ENCODE measurements at places on chromosomes 1 and 21.

DNA sequence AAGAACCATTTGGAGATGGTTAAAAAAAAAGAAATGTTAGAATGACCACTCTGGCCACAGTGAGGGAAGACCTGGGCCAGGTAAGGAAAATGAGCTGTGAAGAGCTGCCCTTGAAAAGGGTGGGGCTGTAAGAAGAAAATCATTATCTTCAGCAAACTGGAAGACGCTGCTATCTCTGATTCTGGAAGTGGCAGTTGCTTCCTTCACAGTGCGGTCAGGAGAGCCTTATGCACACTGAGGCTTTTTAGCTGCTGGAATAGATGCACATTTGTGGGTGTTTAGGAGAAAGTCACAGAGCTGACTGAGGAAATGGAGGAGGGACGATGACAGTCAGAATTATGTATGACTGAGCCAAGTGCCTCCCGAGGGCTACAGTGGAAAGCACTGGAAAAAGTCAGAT, 91.6 kb downstream of the TBX19 start:
- no peak for DNase-seq

DNA sequence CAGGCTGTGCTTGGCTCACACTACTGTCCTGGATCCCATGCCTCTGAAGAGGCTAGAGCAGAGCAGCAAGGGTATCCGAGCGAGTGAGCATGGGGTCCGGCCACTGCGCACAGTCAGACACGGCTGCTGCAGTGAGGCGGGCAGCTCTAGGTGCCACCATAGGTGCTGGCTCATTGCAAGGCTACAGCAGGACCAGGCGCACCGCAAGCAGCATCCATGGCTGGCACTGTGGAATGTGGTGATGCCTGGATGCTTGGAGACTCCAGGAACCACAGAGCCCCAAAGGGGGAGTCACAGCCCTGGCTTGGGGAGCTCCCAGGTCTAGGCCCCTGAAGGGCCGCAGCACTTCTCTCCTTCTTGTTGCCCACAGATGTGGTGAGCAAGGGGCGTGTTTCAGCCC, 47.2 kb downstream of the ATP6V1G3 start:
- no peak for DNase-seq

DNA sequence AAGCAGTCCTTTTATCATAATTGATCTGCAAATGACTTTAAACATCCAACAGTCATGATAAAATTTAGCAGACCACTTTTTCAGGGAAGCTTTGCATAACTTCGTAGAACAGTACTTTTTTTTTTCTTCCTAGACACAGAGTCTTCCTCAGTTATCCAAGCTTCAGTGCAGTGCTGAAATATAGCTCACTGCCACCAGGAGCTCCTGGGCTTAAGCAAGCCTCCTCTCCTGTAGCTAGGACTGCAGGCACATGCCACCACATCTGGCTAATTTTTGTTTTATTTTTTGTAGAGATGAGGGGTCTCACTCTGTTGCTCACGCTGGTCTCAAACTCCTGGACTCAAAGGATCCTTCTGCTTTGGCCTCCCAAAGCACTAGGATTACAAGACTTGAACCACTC, 3.8 kb downstream of the F13B start:
- no peak for DNase-seq

- DNase-seq = no peak
Measured at GRCh38 chr1:22618056-22618455, 18.4 kb upstream of the C1QA start.

GRCh38 chr1:188371295-188371806, 1542.6 kb downstream of the PLA2G4A start:
- no peak for DNase-seq

DNA sequence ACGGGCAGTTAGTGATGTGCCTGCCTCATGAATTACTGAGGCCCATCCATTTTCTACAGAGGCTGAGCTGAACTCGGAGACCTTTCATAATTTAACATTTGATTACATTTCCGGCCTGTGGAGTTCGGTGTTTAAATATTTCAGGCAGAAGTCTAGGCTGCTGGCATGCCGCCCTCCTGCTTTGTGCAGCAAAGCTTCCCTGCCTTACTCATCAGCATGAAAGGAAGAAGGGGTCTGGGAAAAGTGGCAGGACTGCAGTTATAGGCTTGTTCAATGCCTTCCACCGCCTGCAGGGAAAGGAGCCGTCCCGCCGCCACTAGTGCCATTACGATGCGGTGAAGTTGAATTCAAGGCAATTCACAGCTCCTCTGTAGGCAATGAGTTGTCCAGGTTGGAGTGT, 527.9 kb downstream of the NPHP4 start:
- DNase-seq = no peak

DNA sequence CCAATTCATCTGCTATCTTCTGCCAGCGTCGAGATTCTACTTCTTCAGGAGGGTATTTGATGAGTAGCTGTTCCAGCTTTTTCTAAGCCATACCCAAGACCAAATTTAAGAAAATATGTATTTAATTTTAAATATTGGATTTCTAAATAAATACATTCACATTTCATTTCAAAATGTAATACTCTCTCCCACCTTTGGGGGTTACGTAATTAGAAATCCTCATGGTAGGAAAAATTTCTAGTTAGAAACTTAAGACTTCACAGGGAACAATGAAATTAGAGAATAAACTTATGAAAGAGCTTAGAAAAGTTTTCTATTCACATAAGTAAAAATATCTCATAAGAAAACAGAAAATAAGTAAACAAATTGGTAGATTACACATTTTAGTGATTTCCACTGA, 102.9 kb downstream of the ZZZ3 start:
- no peak for DNase-seq

- no peak for DNase-seq
Measured at GRCh38 chr1:25952841-25953401, 44.9 kb downstream of the PAFAH2 start.

GRCh38 chr1:1112237-1112985, 3.5 kb downstream of the C1orf159 start:
- no peak for DNase-seq

DNA sequence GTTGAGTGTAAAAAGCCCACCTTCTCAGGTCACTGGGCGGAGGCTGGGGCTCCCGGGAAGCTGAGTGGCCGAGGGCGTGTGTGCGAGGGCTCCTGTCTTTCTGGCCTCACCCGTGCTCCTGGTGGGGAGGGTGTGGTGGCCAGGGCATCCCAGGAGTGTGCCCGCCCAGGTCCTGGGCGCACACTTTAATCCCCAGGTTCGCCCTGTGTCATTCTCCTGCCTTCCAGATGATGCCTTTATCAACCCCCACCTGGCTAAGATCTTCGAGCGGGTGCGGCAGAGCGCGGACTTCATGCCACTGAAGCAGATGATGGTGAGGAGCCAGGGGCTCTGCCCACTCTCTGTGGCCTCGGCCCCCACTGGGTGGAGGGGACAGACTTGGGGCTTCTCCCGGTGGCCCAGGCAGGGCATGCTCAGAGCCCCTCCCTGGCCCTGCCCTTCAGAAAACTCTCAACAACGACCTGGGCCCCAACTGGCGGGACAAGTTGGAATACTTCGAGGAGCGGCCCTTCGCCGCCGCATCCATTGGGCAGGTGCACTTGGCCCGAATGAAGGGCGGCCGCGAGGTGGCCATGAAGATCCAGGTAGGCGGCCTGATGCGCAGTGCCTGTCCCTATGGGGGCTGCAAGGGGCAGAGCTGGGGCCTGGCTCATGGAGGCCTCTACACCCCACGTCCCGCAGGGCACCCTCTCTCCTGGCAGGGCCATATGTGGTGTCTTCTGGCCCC, 42.5 kb downstream of the COQ8A start:
- DNase-seq = no peak

- no peak for DNase-seq
Measured at GRCh38 chr1:206922524-206922923, 783 bp upstream of the FCMR start.

GRCh38 chr1:81345110-81345509, 455.6 kb upstream of the ADGRL2 start:
- DNase-seq = no peak

- DNase-seq = no peak
Measured at GRCh38 chr1:19620786-19621185, 23.3 kb upstream of the NBL1 start.

- no peak for DNase-seq
Measured at GRCh38 chr1:64309431-64309831, 106.0 kb downstream of the UBE2U start.

DNA sequence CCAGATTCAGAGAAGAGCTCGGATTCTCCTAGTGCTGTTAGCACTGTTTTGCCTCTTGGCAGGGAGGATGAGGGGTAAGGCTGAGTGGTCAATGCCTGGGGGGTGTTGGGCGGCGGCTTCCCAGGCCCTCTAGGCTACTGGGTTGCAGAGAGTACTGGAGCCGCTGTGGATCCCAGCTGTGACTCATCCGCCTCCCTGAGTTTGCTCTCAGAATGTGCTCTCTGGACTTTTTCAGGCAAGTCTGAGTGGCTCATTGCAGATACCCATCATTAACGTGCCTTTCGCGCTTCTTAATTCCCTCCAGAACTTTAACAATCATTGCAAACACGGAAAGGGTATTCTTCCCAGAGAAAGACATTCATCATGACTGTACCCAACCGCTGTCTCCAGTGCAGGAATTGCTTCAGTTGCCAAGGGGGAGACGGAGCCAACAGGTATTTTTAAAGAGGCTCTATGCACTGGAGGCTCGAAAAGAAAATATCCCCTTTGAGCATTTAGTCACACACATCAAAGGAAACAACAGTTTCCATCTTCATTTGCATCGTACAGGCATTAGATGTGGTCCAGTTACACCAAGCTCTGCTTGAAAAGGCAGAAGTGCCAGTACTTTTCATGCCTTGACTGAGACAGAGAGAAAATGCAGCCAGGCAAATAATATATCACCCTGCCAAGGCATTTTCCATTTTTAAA, 14.4 kb upstream of the CAMTA1 start:
- DNase-seq = no peak

DNA sequence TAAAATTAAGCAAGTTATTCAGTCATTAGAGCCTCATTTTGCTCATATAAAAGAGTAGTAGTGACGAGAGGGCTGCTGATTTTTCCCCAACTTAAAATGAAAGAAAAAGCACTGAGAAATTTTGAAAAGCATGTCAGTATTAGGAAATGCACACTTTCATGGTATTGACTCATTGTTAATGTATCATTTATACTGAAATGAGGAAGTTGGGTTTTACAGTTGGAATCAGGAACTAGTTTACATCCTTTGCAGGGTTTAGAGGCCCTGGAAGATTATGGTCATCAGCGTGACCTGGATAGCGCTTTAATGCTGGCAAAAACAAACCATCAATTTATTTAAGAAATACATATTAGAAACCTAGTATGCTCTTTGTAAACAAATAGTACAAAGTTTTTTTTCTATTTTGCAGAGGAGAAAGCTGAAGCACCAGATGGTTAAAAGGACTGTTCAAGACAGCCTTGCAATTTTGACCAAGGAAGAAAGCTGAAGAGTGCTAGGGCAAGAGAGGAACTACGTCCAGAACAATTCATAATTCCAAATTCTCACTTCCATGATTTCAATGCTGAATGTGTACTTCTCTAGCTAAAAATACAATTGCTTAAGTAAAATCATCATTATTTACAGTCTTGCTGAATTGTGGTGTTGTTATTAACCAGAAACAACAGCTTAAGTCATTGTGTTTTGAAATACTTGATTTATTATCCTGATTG, 94.8 kb upstream of the SGIP1 start:
- DNase-seq = no peak

DNA sequence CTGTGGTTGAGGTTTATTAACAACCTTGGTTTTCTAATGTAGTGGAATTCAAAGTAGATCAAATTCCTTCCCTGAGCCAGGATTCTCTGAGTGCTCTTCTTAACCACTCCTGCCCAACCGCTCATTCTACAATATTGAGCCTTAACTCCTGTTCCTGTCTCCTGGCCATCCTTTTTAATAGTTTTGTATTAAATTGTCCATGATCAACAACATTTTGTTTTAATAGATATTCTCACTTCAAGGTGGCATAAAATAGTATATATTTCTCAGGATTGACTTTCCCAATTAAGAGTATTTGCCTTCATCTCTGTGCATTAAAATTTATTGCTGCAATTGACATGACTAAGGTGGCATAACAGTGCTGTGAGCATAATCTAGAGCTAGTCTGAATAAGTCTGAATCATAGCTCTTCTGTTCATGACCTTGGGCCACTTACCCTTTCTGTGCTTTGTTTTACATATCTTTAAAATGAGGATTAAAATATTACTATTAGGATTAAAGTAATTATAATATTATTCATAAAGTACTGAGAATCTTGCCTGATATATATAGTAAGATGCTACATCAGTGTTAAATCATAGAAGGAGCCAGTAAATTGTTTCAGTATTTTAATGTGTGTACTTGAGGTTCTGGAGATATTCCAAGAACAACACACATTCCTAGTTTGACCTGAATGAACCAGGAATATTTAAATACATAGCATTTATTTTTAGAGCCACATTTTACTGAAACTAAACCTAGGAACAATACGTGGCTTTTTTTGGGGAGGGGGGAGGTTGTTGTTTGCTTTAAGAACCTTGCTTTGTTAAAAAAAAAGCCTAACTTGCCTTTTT, 76.4 kb downstream of the ADGRL2 start:
- no peak for DNase-seq

GRCh38 chr1:112048421-112048820, 59.0 kb upstream of the KCND3 start:
- no peak for DNase-seq

DNA sequence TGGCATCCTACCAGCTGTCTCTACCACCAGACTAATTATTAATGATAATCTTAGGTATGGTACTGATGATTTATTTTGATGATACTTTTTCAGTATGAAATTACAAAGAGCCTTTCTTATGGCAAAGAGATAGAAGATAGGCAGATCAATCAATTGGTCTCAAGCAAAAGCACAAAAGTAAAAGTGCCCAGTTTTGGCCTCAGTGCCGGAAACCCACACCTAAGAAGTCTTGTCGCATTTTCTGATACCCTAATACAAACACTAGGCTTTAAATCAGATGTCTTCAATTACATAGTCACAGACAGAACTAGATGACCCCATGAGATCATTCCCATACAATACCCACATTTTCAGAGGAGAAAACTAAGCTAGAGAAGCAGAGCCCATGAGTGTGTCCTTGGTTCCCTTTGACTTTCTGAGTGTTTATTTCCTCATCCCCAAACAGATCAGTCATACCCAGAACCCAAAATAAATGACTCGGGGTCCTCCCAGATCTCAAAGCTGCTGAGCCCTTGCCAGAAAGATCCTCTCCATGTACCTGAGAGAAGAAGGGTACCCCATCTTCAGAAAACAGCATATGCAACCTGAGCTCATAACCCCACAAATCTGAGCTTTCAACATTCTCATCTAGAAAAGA, 7.7 kb downstream of the ITPKB start:
- no peak for DNase-seq

GRCh38 chr1:162649583-162649982, 17.3 kb downstream of the DDR2 start:
- DNase-seq = no peak

DNA sequence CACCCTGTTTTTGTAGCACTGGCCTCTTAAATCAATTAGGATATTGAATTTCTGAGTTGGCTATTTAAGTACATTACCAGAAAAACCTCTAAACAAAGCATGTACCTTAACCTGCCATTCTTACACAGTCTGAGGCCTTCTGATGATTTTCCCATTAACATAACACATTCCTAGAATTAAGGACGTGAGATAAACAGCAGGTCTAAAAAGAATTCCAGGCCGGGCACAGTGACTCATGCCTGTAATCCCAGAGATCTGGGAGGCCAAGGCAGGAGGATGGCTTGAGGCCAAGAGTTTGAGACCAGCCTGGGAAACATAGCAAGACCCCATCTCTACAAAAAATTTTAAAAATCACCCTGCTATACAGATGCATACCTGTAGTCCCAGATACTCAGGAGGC, 18.0 kb upstream of the LRRC8D start:
- no peak for DNase-seq

Measured in stimulated activated CD4-positive, alpha-beta T cell treated with anti-CD3 and anti-CD28 coated beads, Interleukin-15, amount 100 ng/mL, for 1 hour (primary cell).